Natural killer cell treated with Interleukin-12 subunit alpha and Interleukin-12 subunit beta and Interleukin-15 and Interleukin-18, amount 100 ng/mL, for 72 hours (primary cell): ENCODE measurements at places on chromosomes 13 and 19.

- no peaks in the 10 kb centered on the region for H3K36me3 ChIP-seq
- no peak overlapping the region for H3K27ac ChIP-seq
- H3K4me3 ChIP-seq = no peak overlapping the region
- H3K27me3 ChIP-seq = peaks cover 5% of the 10 kb centered on the region
- no peak for DNase-seq
- H3K4me1 ChIP-seq = no peaks in the 10 kb centered on the region
These were observed 193.5 kb downstream of the ZNF536 start for GRCh38 chr19:30565636-30566035.

- H3K27me3 ChIP-seq = peaks cover 34% of the 10 kb centered on the region
- H3K4me3 ChIP-seq = no peak overlapping the region
- no peaks in the 10 kb centered on the region for H3K36me3 ChIP-seq
- no peak for DNase-seq
- no peak overlapping the region for H3K27ac ChIP-seq
- no peaks in the 10 kb centered on the region for H3K4me1 ChIP-seq
These were observed 18.0 kb downstream of the CSNK1A1L start for GRCh38 chr13:37087486-37087885.

DNA sequence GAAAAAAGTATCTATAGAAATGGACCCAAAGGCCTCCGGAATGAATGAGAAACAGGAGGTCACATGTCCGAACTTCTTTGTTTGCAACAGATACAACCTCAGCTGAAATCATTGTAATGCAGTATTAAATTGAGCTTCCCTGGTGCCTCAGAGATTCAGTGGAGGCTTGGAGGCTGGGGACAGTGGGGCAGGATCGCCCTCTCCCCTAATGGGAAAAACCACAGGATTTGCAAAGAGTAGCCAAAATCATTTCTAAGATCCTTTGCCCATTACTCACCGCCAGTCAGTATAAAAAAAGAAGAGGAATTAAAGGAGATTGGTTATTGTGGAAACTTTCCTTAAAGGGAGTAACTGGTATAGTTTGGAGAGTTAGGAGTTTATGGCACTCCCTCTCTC lies 30.4 kb upstream of the IRS2 start:
- no peak for DNase-seq
- no peaks in the 10 kb centered on the region for H3K36me3 ChIP-seq
- H3K4me1 ChIP-seq = no peaks in the 10 kb centered on the region
- no peak overlapping the region for H3K4me3 ChIP-seq
- peaks cover 43% of the 10 kb centered on the region for H3K27me3 ChIP-seq
- no peak overlapping the region for H3K27ac ChIP-seq

GRCh38 chr19:40805258-40805868 lies 6.4 kb downstream of the EGLN2 start:
- H3K4me1 ChIP-seq = peaks cover 77% of the 10 kb centered on the region
- H3K36me3 ChIP-seq = peaks cover 10% of the 10 kb centered on the region
- no peak for DNase-seq
- H3K4me3 ChIP-seq = peak overlapping the region; percentile 83

- no peak overlapping the region for H3K27ac ChIP-seq
- no peaks in the 10 kb centered on the region for H3K27me3 ChIP-seq
- DNase-seq = no peak
- no peak overlapping the region for H3K4me3 ChIP-seq
These were observed 70.7 kb upstream of the UBAC2 start for GRCh38 chr13:99129951-99130350.

GRCh38 chr13:108060111-108060510 lies 155.2 kb downstream of the LIG4 start:
- no peaks in the 10 kb centered on the region for H3K36me3 ChIP-seq
- no peaks in the 10 kb centered on the region for H3K27me3 ChIP-seq
- no peak overlapping the region for H3K27ac ChIP-seq
- H3K4me1 ChIP-seq = no peaks in the 10 kb centered on the region
- H3K4me3 ChIP-seq = no peak overlapping the region
- DNase-seq = no peak

- peaks cover 4% of the 10 kb centered on the region for H3K27me3 ChIP-seq
- no peak for DNase-seq
- no peaks in the 10 kb centered on the region for H3K36me3 ChIP-seq
- no peak overlapping the region for H3K27ac ChIP-seq
These were observed 41.4 kb downstream of the COL4A2 start for GRCh38 chr13:110348309-110349105.

DNA sequence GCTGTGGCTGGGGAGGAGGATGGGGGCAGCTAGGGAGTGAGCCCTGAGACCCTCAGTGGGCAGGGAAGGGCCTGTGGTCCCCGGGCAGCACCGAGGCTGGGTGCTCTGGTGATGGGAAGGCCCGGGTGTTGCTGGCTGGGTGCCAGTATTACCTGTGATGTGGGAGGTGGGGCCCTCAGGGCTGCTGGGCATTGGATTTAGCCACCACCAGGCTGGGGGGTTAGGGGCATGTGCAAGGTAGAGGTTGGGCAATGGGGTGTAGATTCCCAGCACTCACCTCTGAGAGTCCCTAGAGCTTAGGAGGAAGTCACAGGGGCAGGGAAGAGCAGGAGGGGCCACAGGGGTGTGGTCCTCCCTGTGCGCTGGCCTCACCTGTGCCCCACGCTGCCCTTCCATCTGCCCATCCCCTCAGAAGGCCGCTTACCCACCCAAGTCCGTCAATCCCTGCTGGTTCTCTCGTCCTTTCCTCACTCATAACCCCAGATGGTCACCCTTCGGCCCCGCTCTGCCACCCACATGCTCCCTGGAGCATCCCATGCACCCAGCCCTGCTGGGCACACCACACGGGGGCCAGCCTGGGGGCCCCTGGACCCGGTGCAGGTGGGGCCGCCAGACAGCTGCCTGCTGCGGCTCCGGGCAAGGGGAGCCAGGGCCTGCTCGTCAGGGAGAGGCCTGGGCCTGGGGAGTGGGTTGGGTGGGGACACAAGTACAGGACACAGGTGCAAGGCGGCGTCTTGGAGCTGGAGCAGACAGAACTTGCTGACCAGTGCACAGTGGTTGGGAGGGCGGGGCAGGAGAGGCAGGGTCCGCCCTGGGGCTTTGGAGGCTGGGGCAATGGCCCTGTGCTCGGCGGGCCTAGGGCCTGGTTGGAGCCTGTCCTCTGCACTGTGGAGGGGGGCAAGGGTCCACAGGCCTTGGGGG lies 12.5 kb downstream of the EPN1 start:
- H3K27me3 ChIP-seq = no peaks in the 10 kb centered on the region
- no peak for DNase-seq
- no peak overlapping the region for H3K27ac ChIP-seq

- H3K27ac ChIP-seq = no peak overlapping the region
- peaks cover 16% of the 10 kb centered on the region for H3K27me3 ChIP-seq
- no peaks in the 10 kb centered on the region for H3K36me3 ChIP-seq
These were observed 4.4 kb upstream of the EID2 start for GRCh38 chr19:39544226-39544903.

DNA sequence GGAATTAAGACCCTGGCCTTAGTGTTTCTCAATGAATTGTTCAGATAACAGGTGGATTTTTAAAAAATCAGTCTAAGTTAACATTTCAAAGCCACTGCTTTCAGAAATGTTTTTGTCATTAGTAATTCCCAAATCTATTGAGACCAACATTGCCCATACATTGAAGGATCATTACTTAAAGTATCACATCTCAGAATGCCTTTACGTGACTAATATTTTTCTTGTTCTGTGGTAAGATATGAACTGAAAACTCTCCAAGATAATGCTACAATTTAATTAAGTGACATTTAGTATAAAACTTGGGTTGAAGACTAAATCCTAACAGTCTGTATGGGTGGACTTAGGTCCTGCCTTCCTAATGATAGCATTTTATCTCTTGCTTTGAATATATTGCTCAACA lies 59.4 kb upstream of the POSTN start:
- no peaks in the 10 kb centered on the region for H3K4me1 ChIP-seq
- H3K27me3 ChIP-seq = no peaks in the 10 kb centered on the region
- H3K36me3 ChIP-seq = no peaks in the 10 kb centered on the region

- H3K27me3 ChIP-seq = peaks cover 35% of the 10 kb centered on the region
- H3K27ac ChIP-seq = no peak overlapping the region
- no peak overlapping the region for H3K4me3 ChIP-seq
- H3K36me3 ChIP-seq = no peaks in the 10 kb centered on the region
- no peaks in the 10 kb centered on the region for H3K4me1 ChIP-seq
- peak; percentile 66 for DNase-seq
These were observed 58.7 kb upstream of the PABPC3 start for GRCh38 chr13:25037057-25037813.

DNA sequence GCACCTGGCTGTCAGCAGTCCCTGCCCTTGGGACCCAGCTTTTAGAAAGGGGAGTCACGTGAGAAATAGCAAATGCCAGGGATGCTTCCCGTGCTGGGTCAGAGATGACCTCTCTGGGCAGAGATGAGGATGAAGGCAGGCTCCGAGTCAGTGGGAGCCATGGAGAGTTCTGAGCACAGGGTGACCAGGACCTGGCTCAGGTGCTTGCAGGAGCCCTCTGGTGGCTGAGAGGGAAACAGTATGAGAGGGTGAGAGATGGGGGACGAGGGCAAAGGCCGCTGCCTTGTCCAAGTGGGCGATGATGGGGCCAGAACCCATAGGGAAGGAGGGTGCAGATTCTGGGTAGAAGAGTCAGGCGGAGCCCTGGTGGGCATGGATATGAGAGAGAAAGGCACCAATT lies 15.8 kb downstream of the TMED1 start:
- peaks cover 21% of the 10 kb centered on the region for H3K4me1 ChIP-seq
- peaks cover 7% of the 10 kb centered on the region for H3K36me3 ChIP-seq
- H3K4me3 ChIP-seq = peak overlapping the region; percentile 34
- peak; percentile 31 for DNase-seq

DNA sequence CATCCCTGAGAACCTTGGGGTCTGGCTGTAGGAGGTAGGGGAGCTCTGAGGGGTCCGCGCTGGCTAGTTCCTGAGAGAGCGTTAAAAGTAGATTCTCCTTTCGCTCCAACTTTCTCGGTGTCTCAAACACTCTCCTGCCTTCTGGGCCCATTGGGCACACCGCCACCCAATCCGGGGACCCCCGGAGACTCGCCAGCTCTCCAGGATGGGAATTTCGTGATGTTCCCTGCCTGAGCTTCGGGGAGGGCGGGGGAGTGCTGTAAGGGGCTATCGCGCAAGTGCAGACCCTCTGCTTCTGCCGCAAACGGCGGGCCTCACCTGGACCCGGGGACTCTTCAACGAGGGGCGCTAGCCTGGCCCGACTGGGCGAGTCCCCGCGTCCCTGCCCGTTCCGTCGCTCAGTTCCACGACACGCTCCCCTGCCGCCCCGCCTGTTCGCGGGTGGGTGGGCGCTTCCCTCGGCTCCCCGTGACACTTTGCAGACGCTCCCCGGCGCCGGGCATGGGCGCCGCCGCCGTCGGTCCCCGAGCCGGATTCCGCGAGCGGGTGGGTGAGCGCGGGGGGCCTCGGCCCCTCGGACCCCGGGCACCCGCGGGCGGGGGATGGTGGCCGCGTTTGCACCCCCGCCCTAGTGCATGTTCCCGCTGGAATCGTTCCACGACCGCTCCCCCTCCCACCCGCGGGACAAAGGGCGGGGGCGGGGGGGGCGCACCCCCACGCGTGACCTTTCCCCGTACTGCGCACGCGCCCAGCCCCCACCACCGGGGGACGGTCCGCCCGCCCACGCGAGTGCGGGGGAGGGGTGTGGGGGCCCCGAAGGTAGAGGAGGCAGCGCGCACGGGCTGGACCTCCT lies at the start of gene CCDC106:
TSS of gene CCDC106 (plus strand) at position 481 of the 853 bp plus-strand sequence. CDS start 835 bp downstream, outside the sequence.
- H3K27ac ChIP-seq = peak within 1 kb of the TSS; percentile 59
- no peaks in the 10 kb centered on the region for H3K36me3 ChIP-seq

DNA sequence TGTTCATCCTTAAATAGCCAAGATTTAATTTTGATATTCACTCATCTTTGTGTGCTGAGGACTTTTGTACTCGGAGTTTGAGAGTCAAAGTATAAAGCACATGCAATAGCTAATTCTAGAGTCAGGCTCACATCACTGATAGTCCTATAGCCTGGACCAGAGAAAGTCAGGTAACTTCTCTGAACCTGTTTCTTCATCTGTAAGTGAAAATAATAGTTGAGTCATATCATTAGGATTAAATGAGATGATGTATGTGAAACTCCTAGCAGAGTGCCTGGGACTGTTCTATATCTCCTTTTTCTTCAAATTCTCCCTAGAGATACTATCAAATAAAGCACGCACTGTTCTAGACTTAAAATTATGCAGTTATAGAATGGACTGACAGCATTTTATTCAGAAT lies 9.0 kb downstream of the CHAMP1 start:
- H3K4me3 ChIP-seq = no peak overlapping the region
- H3K27ac ChIP-seq = no peak overlapping the region
- H3K4me1 ChIP-seq = peaks cover 35% of the 10 kb centered on the region
- DNase-seq = no peak
- no peaks in the 10 kb centered on the region for H3K27me3 ChIP-seq

GRCh38 chr19:41799444-41800000 lies 3.1 kb downstream of the CEACAM3 start:
- H3K27ac ChIP-seq = no peak overlapping the region
- peak; percentile 41 for DNase-seq
- peaks cover 43% of the 10 kb centered on the region for H3K4me1 ChIP-seq
- H3K27me3 ChIP-seq = no peaks in the 10 kb centered on the region

GRCh38 chr19:34171877-34172660 lies at the start of gene LSM14A:
LSM14A (plus strand) TSS chr19:34172504; CDS start chr19:34172643, 139 bp downstream.
- peaks cover 9% of the 10 kb centered on the region for H3K36me3 ChIP-seq
- peak within 1 kb of the TSS; percentile 99 for H3K4me3 ChIP-seq
- peak within 1 kb of the TSS; percentile 96 for H3K27ac ChIP-seq
- peak; percentile 94 for DNase-seq

GRCh38 chr19:57282011-57282643 lies 1.8 kb downstream of the ZNF460 start:
- no peak overlapping the region for H3K27ac ChIP-seq
- peaks cover 27% of the 10 kb centered on the region for H3K36me3 ChIP-seq
- DNase-seq = no peak
- no peaks in the 10 kb centered on the region for H3K27me3 ChIP-seq
- peaks cover 36% of the 10 kb centered on the region for H3K4me1 ChIP-seq

GRCh38 chr19:46718157-46718933 lies 1.4 kb upstream of the PRKD2 start:
- peaks cover 54% of the 10 kb centered on the region for H3K4me1 ChIP-seq
- H3K27ac ChIP-seq = peak overlapping the region; percentile 89
- H3K27me3 ChIP-seq = no peaks in the 10 kb centered on the region
- no peaks in the 10 kb centered on the region for H3K36me3 ChIP-seq
- H3K4me3 ChIP-seq = peak overlapping the region; percentile 95
- peak; percentile 80 for DNase-seq

- H3K4me1 ChIP-seq = no peaks in the 10 kb centered on the region
- no peak for DNase-seq
- H3K4me3 ChIP-seq = no peak overlapping the region
- H3K27ac ChIP-seq = no peak overlapping the region
- no peaks in the 10 kb centered on the region for H3K27me3 ChIP-seq
These were observed 319.9 kb upstream of the DACH1 start for GRCh38 chr13:72186730-72187422.

- H3K27ac ChIP-seq = no peak overlapping the region
- H3K36me3 ChIP-seq = no peaks in the 10 kb centered on the region
These were observed 263 bp downstream of the RHPN2 start for GRCh38 chr19:33064458-33064791.
